Omental fat pad (tissue), 4 donors: ENCODE measurements at places on chromosomes 6 and 20.

DNA sequence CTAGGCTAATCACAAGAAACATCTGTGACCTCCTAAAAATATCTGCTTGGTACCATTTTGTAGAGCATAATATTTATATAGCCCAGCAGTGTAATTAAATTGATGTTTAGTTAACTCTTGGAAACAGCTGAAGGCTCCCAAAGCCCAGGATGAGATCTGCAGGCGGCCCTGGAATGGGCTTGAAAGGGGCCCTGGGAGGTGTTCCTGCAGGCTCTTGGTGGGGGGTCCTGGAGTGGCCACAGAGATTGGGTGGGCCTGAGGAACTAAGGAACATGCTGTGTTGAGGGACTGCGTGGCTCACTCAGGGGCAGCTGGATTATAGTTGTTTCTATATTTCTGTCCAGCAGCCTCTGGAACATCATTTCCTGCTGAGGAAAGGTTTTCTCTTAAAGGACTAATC is 9.2 kb downstream of the SCP2D1 start:
- no peak for DNase-seq

- peak; percentile 45 for DNase-seq
Observed at GRCh38 chr6:152552616-152553209, 84.4 kb downstream of the SYNE1 start.

- DNase-seq, result no peak
Observed at GRCh38 chr20:35592339-35592974, 23.2 kb upstream of the SPAG4 start.

GRCh38 chr20:23161968-23162696 is 76.0 kb upstream of the CD93 start:
- peak; percentile 90 for DNase-seq

GRCh38 chr6:145212813-145213212 is 522.5 kb downstream of the EPM2A start:
- DNase-seq, result no peak
